A673 (cell line): ENCODE measurements at places on chromosomes 3 and 15.

- DNase-seq: no peak
Observed at GRCh38 chr3:38617137-38617536, 32.4 kb downstream of the SCN5A start.

DNA sequence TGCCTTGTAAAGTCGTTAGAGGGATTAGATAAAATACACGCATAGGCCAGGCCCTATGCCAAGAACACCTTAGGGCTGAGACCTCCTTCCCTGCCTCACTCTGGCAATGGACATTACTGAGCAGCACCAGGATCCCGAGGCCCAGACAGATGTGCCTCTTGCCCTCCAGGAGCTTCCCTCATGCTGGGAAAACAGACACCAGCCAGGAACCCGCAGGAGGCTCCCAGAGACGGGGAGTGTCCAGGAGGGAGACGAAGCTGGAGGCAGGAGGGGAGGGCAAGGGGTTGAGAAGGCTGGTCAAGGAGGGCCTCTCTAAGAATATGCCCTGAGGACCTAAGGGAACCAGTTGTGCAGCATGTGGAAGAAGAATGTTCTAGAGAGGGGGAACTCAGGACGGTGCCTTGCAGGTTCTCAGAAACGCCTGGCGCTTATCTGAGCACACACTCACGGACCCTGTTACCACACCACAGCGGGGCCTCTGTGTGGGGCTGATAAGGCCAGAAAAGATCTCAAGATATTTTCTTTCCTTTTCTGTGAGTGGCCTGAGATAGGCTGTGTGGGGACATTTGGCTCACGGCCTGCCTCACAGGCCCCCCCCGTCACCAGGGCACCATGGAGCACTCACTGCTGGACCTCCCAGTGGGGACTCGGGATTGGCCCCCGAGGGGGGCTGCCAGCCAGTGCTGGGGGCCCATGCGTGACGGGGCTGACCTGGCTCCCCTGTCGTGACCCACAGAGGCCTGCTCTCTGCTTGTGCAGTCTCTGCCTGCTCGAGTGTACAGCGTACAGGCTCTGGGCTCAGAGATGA, 22.0 kb upstream of the CYP11A1 start:
- DNase-seq: no peak

DNA sequence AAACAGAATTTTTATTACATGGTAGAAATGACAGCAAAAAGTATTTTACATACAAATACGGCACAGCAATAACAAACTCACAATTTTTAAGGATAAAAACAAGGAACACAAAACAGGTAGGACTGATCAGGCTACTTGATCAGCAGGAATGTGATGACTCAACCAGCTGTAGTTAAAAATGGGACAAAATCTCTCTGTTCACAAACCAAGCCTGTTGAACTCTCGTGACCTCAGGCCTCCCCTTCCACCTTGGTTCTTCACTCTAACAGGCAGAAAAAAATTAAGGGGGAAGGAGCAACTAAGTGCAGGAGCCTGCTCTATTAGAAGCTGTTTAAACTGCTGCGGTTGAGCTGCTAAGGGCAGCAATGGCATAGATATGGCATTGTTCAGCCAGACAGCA, 18.7 kb downstream of the FBXL22 start:
- no peak for DNase-seq

DNA sequence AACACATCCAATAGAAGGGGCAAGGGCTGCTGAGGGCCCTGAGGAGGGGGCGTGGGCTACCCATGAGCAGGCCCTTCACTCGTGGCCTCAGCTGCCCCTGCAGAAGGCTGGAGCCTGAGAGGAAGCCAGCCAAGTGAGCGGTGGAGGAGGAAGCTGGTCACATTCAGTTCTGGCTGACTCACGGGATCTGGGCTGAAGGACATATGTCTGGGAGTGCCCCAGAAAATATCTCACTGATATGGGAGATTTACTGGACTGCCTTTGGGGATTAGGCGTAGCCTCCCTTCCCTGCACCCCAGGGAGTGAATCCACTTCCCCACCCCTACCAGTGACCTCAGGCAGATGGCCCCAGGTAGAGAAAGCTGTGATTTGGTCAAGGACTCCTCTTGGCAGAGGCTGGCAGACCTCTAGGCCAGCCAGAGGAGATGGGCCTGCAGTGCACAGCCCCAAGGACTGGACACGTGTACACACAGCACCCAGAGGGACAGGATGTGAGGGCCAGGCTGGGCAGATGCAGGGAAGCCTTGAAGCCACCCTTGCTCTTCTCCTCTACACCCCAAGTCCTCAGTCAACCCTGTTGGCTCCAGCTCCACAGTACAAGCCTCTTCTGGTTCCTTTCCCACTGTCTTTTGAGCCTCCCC, 14.2 kb upstream of the ANKDD1A start:
- DNase-seq: no peak

- DNase-seq: no peak
Observed at GRCh38 chr3:159657176-159657575, 331.5 kb upstream of the IL12A start.

DNA sequence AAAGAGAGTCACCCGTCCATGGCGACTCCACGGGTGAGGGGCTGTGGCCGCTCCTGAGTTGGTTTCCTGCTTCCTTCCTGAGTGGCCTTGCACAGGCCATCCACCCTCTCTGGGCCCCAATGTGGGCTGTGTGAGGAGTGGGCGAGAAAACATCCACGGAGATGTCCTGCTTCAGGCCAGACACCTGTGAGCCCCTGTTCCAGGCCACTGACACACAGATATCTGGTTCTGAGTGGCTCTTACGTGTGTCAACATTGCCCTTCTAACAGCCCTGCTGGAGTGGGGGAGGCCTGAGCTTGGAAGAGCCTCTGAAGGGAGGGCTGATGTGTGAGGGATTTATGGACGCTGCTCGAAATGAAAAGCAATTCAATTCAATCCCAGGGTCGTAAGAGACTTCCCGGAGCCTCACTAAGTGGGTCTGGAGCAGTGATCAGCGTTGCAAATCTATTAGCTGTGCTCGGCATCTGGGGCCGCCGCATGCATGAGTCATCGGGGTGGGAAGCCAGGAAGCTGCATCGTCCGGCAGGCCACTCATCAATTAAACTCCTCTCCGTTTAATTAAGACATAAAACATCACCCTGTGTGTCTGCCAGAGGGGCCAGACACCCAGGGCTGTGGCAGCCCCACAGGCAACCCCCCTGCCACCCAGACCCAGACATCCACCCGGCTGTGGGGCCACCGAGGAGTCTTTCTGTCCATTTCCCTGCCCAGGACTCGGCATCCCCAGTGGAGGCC, 20.0 kb upstream of the PRR23E start:
- DNase-seq: peak; percentile 83

DNA sequence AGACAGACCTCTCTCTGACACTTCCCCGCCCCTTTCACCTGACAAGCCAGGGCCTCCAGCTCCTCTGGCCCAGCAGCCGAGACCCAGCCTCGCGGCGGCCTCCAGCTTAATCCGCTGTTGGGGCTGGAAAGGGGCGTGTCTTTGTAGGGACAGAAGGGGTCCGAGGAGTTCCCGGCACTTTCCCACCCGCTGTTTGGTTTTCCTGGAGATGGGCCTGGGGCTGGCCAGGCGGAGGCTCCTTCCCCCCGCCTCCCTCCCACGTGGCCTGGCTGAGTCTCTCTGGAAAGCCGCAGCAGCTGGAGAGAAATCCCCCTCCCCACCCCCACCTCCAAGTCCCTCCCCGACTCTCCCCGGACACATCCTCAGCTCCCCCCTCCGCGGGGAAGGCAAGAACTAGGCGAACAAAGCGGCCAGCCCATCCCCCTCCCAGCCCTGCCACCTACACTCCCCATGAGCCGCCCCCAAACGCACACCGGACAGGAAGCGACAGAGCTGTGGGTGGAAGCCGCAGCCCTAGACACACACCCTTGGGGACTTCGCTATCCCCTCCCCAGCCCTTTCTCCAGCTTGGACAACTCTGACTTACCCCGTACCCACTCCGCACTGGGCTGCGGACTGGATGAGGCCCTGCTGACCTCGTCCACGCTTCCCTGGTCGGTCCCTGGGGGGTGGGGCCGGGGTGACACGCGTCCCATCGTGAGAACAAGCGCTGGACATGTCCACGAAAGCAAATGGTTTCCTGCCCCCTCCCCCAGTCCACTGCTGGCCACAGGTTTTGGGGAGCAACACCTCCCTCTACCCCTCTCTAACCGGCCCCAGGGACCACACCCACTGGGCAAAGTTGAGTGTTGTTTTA, 1.2 kb downstream of the IGDCC4 start:
- peak; percentile 58 for DNase-seq

DNA sequence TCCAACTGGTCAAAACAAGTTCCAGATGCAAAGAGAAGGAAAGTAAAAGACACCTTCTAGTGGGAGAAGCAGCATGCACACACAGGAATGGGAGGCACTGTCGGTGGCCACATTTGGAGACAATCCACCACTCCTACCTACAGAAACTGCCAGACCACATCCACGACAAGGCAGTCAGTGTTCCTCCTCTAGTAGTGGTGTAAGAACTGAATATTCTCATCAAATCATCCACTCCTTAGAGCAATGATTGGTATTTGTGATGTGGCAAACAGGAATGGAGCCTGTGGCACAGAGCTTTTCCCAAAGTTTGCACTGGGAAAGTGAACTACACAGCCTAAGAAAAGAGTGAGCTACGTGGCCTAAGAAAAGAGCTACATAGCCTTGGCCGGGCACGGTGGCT, 5.1 kb upstream of the SPINT1 start:
- DNase-seq: no peak

DNA sequence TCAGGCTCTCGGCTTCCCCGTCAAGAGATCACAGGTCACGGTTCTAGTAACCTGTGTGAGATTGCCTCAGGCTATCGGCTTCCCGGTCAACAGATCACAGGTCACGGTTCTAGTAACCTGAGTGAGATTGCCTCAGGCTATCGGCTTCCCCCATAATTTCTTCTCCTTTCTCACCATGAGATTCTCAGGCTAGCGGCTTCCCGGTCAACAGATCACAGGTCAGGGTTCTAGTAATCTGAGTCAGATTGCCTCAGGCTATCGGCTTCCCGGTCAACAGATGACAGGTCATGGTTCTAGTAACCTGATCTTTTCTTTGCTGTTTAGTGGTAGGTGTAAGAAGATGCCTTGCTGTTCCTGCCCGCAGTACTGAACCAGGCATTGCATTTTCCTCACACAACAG, 418.2 kb upstream of the ZNF717 start:
- no peak for DNase-seq

- DNase-seq: no peak
Observed at GRCh38 chr15:23566071-23566554, 639 bp downstream of the MKRN3 start.

DNA sequence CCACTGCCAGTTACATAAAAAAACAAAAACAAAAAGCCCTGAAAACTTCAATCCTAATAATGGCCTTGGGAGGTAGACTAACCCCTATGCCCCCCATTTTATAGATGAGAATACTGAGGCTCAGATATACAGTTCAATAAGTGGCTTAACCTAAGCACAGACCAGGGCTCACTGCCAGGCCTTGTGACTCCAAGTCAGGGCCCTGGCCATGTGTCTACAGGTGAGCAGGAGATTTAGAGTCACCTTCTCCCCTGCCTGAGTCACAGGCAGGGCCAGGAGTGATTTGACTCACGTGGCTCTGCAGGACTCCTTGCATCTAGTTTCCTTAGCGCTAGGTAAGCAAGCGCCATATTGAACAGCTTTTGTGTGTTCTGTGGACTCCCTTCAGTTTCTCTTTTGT, 98.6 kb upstream of the ETV5 start:
- no peak for DNase-seq

- DNase-seq: no peak
Observed at GRCh38 chr3:19877656-19878055, 56.4 kb downstream of the EFHB start.

DNA sequence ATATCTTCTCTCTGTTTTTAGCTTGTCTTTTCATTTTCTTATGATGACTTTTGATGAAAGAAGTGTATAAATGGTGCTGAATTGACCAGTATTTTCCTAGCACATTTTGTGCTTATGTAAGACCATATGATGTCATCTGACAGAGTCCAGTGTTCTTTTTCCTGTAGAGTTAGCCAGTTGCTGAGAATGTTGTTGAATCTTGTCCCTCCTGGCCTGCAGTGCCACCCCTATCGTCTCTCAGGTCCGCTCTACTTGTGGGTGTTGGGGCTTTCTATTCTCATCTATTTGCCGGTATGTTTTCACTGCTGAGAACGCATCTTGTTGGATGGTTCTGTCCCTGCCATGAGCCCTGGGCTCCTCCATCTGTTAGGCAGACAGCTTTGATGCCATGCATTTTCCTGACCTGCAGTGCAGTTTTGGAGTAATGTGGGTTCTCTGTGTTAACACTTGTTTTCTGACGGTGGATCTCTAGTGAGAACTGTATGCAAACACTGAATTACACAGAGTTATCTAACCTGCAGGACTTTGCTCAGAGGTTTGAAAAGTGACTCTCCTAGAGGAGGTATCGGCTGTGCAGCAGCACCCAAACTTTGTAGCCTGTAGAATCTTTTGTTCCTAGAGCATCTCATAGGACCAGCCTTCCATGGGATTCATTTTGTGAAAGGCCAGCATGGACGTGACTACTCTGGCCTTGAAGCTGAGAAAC, 44.6 kb downstream of the SLC6A20 start:
- DNase-seq: no peak

GRCh38 chr3:148459931-148460513, 237.7 kb upstream of the AGTR1 start:
- peak; percentile 16 for DNase-seq

- DNase-seq: no peak
Observed at GRCh38 chr15:32951736-32952464, 234.1 kb downstream of the GREM1 start.

DNA sequence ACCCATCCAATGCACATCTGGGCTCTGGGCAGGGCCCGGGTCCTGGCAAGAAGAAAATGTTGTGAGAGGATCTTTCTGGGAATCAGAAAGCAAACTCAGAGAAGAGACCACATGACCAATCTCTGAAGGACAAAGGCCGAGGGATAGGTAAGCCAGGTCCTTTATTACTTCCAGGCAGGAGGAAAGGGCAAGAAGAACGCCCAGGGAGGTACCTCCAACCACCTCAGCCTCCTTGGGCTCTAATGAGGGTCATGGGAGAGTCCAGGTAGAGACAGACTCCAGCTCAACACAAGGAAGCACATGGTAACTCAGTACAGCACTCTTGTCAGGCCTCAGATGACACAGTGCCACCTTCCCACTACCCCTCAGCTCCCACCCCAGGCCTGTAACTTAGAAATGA, 26.0 kb downstream of the ZNF445 start:
- DNase-seq: no peak

DNA sequence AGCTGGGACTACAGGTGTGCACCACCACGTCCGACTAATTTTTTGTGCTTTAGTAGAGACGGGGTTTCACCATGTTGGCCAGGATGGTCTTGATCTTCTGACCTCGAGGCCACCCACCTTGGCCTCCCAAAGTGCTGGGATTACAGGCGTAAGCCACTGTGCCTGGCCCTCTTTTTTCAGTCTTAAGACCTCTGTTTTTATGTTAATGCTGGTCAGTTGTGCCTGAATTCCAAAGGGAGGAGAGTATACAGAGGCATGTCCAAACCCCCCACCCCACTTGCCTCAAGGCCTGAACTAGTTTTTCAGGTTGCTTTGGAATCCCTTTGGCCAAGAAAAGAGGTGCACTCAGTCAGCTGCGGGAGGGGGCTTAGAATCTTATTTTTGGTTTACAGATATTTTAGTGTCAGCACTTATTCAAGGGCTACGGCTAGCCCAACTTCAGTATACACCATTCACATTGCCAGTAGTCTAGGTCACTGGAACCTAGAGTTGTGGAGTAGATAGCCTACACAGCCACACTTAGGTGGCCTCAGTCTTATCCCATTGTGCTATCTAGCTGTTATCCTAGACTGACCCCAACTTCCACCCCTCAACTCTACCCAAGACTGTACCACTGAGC, 128.0 kb upstream of the TPM1 start:
- DNase-seq: no peak
